Osteoblast (primary cell): ENCODE measurements at places on chromosomes 13 and 19. TPM values are rescaled to one million over a fixed set of nuclear protein-coding genes. Genes with fewer than 3 reads are reported as not detected.

Gene SLITRK1
- not detected in 2 replicates for total RNA-seq

Gene MEF2B
- 0.29 and 0.36 TPM in 2 replicates for total RNA-seq

Gene ATP8B3
- total RNA-seq: 0.59 and 0.72 TPM in 2 replicates

Gene NOVA2
- not detected in 2 replicates for total RNA-seq

Gene FUT6
- total RNA-seq: not detected in 2 replicates

Gene SLITRK6
- total RNA-seq: under 0.01 and 0.29 TPM in 2 replicates
